ENCODE measurements at places on chromosomes 5 and 9. TPM values are rescaled to one million over a fixed set of nuclear protein-coding genes. Genes with fewer than 3 reads are reported as not detected.

Gene BTNL8
- not detected for total RNA-seq

Gene PCDHGA7
- 0.80 TPM for total RNA-seq

Gene ABLIM3
- total RNA-seq, result 51.7 TPM

Gene PITX1
- not detected for total RNA-seq

Gene PHAX
- total RNA-seq, result 35.2 TPM

Gene NR5A1
- total RNA-seq, result not detected

Gene LYRM7
- 4.7 TPM for total RNA-seq

Gene KCNIP1
- total RNA-seq, result 0.20 TPM

Gene IL5
- total RNA-seq, result not detected

Gene PLPPR1
- 0.07 TPM for total RNA-seq

Gene SCGB3A1
- total RNA-seq, result not detected

Gene RNF183
- total RNA-seq, result not detected

Gene ADRB2
- total RNA-seq, result 13.3 TPM

Gene C5orf52
- total RNA-seq, result not detected

Gene PTGS1
- 1.5 TPM for total RNA-seq

Gene APBA1
- 12.9 TPM for total RNA-seq

Gene CDC20B
- total RNA-seq, result not detected

All from mammary microvascular endothelial cell (primary cell).